ENCODE measurements at places on chromosomes 11 and 22. TPM values are rescaled to one million over a fixed set of nuclear protein-coding genes. Genes with fewer than 3 reads are reported as not detected.
A peak's percentile ranks its signal among the peaks of the same experiment; 100 is the strongest.

The LRRC55 gene
- not detected for total RNA-seq

The RBMXL2 gene
- total RNA-seq: not detected

The TMEM191B gene
- 0.88 TPM for total RNA-seq

The UPK3A gene
- not detected for total RNA-seq

The B4GALNT4 gene
- total RNA-seq: 0.48 TPM

GRCh38 chr11:117072517-117073461 lies 25.4 kb downstream of the SIK3 start:
- no peaks in the 10 kb centered on the region for H3K36me3 ChIP-seq
- peaks cover 34% of the 10 kb centered on the region for H3K4me1 ChIP-seq
- peak overlapping the region; percentile 64 for H3K27ac ChIP-seq
- H3K27me3 ChIP-seq: no peaks in the 10 kb centered on the region
- H3K4me3 ChIP-seq: no peak overlapping the region

DNA sequence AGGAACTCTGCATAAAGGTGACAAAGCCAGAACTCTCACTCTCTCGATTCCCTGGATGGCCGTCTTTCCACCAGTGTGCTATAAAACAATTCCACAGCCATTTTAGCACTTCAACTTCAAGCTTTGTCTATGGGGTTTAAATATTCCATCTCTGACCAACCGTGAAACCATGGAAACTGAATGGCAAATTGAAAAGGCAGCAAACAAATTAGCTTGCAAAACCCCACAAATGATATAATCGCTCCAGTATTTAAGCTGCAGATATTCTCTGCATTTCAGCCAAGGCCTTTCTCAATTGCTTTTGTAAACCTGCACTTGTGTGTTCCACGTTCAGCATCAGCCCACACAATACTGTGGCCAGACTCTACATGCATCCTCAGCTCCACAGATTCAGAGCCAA lies 131.7 kb upstream of the ISX start:
- H3K36me3 ChIP-seq: no peaks in the 10 kb centered on the region
- H3K4me3 ChIP-seq: no peak overlapping the region
- no peaks in the 10 kb centered on the region for H3K4me1 ChIP-seq
- H3K27ac ChIP-seq: no peak overlapping the region
- no peaks in the 10 kb centered on the region for H3K27me3 ChIP-seq
- DNase-seq: no peak

DNA sequence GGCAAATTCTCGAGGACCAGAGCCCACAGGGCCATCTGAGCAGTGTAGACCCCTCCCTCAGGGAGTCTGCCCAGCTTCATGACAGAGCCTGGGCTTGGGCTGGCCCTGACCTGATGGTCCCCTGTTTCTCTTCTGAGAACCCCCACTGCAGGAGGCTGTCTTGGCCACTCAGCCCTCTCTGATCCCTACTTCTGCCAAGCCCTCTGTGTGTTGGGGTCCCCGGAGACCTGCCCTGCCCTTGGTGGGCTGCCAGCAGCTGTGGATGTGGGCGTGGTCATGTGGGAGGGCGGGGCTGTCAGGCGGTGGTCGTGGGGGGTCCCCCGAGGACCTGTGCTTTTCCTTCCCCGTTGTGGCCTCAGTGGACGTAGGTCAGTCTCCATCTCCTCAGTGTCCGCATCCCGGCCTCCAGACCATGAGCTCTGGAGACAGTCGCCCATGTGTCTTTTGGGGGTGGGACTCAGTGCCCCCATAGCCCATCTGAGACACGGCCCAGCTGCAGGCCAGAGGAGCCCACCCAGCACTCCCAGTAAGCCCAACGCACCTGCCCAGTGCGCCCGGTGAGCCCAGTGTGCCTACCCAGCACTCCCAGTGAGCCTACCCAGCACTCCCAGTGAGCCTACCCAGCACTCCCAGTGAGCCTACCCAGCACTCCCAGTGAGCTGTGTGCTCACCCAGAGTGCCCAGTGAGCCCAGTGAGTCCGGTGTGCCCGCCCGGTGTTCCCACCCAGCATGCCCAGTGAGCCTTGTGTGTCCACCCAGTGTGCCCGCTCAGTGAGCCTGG lies 409.2 kb downstream of the TBC1D22A start:
- no peaks in the 10 kb centered on the region for H3K36me3 ChIP-seq
- H3K4me3 ChIP-seq: no peak overlapping the region
- no peaks in the 10 kb centered on the region for H3K4me1 ChIP-seq
- no peak overlapping the region for H3K27ac ChIP-seq

- DNase-seq: no peak
- no peaks in the 10 kb centered on the region for H3K36me3 ChIP-seq
- no peaks in the 10 kb centered on the region for H3K27me3 ChIP-seq
- H3K4me1 ChIP-seq: no peaks in the 10 kb centered on the region
Observed at GRCh38 chr11:8649361-8649760, 33.1 kb downstream of the TRIM66 start.

- H3K27ac ChIP-seq: peak overlapping the region; percentile 84
- peak overlapping the region; percentile 27 for H3K4me3 ChIP-seq
- no peaks in the 10 kb centered on the region for H3K36me3 ChIP-seq
- H3K27me3 ChIP-seq: no peaks in the 10 kb centered on the region
- peak; percentile 77 for DNase-seq
Observed at GRCh38 chr11:69298267-69299022, 4.5 kb downstream of the MYEOV start.

DNA sequence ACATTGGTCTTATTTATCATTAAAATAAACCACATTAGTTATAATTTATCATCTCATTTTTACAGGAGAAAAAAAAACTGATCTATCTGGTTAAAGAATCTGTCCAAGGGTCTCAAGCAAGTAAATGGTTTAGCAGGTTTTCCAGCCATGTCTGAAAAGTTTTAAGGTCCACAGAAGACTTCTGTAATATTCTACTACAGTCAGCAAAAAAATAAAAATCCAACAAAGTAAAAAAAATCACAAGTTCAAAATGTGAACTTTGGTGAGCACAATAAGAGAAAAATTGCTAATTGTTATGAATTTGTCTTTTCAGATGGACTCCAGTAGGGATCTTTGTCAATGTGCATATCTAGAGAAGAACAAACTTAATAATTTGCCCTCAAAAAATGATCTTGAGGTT lies 1.3 kb downstream of the OR52E4 start:
- H3K27me3 ChIP-seq: no peaks in the 10 kb centered on the region
- H3K27ac ChIP-seq: no peak overlapping the region
- no peaks in the 10 kb centered on the region for H3K36me3 ChIP-seq
- no peak for DNase-seq

GRCh38 chr11:63961608-63962412 lies 12.6 kb upstream of the COX8A start:
- H3K27ac ChIP-seq: peak overlapping the region; percentile 9
- no peaks in the 10 kb centered on the region for H3K27me3 ChIP-seq
- peak; percentile 73 for DNase-seq
- no peaks in the 10 kb centered on the region for H3K36me3 ChIP-seq
- no peaks in the 10 kb centered on the region for H3K4me1 ChIP-seq

DNA sequence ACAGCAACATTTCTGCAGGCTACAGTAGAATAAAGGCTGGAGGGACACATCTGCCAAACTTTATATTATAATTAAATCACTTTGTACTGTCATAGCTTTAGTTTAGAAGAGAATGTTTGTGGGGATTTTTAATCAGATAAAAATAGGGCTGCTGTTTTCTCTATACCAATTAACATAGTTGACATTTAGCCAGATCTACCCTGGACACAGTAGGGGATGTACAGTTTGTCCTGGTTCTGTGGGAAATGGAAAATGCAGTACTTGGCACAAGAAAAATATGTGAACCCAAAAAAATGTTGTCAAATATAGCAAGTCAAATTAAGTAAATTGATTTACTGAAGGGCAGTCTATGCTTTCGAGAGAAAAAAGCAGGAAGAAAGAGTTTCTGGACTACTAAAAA lies 20.8 kb upstream of the PICALM start:
- no peaks in the 10 kb centered on the region for H3K36me3 ChIP-seq
- H3K27ac ChIP-seq: no peak overlapping the region
- no peaks in the 10 kb centered on the region for H3K27me3 ChIP-seq
- H3K4me1 ChIP-seq: no peaks in the 10 kb centered on the region

DNA sequence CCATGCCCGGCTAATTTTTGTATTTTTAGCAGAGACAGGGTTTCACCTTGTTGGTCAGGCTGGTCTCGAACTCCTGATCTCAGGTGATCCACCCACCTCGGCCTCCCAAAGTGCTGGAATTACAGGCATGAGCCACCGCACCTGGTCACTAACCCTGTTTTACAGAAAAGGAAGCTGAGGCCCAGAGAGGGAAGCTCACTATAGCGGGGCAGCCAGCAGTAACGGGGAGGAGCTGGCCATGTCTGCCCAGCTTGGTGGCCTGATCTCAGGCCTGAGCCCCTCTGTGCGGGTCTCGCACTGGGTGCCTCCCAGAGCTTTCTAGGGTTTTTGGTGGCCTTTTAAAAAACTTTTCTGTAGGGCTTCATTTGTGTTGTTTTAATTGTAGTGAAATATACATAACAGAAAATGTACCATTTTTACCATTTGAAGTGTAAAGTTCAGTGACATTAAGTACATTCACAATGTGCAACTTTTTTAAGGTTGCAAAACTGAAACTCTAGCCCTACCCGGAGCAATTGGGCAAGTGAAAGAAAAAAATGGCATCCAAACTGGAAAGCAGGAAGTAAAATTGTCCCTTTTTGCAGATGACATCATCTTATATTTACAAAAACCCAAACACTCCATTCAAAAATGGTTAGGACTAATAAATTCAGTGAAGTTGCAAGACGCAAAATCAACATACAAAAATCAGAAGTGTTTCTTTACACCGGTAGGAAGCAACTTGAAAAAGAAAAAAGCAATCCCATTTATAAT lies 14.5 kb upstream of the CYTH4 start:
- no peaks in the 10 kb centered on the region for H3K27me3 ChIP-seq
- no peak for DNase-seq
- no peaks in the 10 kb centered on the region for H3K36me3 ChIP-seq
- no peaks in the 10 kb centered on the region for H3K4me1 ChIP-seq
- no peak overlapping the region for H3K27ac ChIP-seq

DNA sequence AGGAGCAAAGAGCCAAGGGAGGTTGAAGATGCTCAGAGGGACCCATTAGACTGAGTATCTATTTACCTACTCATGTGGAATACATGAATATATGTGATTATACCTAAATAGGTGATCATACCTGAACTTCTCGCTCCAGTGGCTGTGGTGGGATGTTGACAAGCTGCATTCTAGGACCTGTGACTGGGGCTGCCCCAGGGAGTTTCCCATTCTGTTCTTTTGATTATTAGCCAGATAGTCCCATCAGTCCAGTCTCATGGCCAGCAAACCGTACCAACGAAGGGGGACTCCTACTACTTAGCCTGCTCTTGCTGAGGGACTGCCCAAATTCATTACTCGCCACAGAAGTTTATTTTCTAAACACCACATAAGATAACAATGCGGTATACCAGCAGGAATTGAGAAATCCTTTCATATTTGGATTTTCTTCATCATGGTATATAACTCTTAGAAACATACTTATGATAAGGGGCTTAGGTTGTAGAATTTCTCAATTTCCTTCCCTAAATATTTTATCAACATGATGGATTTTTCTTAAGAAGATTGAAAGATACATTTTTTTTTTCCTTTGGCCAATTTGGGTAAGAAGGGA lies 273.9 kb downstream of the NTM start:
- no peak for DNase-seq
- no peak overlapping the region for H3K27ac ChIP-seq
- no peaks in the 10 kb centered on the region for H3K36me3 ChIP-seq
- no peak overlapping the region for H3K4me3 ChIP-seq

DNA sequence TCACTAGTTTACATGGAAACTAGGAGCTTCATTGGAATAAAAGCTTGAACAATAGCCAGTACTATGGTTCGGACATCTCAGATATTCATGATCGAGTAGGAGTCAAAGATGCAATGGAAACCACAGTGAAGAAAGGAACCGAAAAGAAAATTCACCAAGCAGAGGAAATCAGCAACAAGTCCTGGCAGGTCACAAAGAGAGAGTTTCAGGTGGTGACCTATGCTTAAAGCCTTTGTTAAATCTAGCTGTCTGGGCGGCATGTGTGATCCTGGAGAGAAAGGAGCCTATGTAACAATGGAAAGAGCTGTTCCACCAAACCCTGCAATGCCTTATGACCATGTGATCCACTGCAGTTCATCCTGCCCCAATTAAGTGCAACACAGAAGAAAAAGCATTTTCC lies 68.9 kb upstream of the POU2AF2 start:
- H3K27me3 ChIP-seq: no peaks in the 10 kb centered on the region
- no peak overlapping the region for H3K4me3 ChIP-seq
- no peak overlapping the region for H3K27ac ChIP-seq
- H3K36me3 ChIP-seq: no peaks in the 10 kb centered on the region
- H3K4me1 ChIP-seq: no peaks in the 10 kb centered on the region
- no peak for DNase-seq

DNA sequence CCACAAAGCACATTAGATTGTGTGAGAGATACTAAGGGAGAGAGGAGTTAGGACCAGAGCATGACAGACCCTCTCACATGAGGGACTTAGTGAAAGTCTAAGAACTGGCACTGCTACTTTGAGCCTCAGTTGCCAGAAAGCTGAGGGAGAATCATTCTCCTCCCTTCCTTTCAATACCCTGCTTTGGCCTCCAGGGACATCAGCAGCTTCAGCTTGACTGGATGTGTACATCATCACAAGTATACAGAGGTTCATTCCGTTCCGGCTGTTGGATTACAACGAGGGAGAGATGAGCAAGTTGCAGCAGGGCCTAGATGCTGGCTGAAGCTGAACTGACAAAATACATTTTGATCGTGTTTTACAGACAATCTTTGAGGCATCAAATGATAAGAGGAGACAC lies 15.7 kb upstream of the ANO5 start:
- H3K4me1 ChIP-seq: no peaks in the 10 kb centered on the region
- H3K27me3 ChIP-seq: no peaks in the 10 kb centered on the region
- H3K36me3 ChIP-seq: no peaks in the 10 kb centered on the region
- no peak overlapping the region for H3K27ac ChIP-seq

GRCh38 chr11:78265326-78265725 lies 76.6 kb downstream of the USP35 start:
- H3K4me1 ChIP-seq: no peaks in the 10 kb centered on the region
- no peaks in the 10 kb centered on the region for H3K36me3 ChIP-seq
- no peak for DNase-seq
- no peak overlapping the region for H3K27ac ChIP-seq
- H3K27me3 ChIP-seq: no peaks in the 10 kb centered on the region
